Adrenal gland (tissue), 19 donors: ENCODE measurements at places on chromosomes 5 and 9. TPM values are rescaled to one million over a fixed set of nuclear protein-coding genes. Genes with fewer than 3 reads are reported as not detected.

GRCh38 chr5:10984021-10984715 lies 223.1 kb upstream of the DAP start:
- DNase-seq = no peak

DNA sequence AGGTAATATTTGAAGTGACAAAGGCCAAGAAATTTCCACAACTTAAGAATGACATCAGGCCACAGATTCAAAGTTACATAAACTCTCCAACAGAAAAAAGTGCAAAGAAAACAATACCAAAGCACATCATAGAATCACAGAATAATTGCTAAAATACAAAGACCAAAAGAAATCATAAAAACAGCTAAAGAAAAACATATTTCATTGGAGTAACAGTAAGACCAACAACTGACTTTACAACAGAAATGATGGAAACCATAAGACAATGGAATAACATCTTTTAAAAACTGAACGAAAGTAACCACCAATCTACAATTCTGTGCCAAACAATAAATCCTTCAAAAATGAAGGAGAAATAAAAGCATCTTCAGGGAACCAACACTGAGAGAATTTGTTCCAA lies 38.3 kb downstream of the ZDHHC21 start:
- no peak for DNase-seq

- DNase-seq = no peak
Measured at GRCh38 chr9:16413509-16414016, 456.9 kb downstream of the BNC2 start.

DNA sequence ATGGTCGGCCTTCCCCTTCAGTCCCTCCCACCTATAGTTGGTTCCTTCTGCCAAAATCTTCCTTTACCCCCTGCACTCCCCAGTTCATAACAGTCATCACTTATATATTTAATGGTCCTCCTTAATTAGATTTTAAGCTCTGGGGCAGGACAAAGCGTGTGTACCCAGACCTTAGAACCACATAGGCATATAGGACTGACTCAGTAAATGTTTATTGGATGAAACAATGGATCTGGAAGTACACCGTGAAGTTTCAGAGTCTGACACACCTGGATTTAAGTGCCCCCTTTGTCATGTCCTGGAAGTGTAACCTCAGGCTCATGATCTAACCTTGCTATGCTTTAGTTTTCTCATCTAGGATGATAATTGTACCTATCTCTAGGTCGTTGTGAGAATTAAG lies 32.0 kb downstream of the STARD4 start:
- no peak for DNase-seq

DNA sequence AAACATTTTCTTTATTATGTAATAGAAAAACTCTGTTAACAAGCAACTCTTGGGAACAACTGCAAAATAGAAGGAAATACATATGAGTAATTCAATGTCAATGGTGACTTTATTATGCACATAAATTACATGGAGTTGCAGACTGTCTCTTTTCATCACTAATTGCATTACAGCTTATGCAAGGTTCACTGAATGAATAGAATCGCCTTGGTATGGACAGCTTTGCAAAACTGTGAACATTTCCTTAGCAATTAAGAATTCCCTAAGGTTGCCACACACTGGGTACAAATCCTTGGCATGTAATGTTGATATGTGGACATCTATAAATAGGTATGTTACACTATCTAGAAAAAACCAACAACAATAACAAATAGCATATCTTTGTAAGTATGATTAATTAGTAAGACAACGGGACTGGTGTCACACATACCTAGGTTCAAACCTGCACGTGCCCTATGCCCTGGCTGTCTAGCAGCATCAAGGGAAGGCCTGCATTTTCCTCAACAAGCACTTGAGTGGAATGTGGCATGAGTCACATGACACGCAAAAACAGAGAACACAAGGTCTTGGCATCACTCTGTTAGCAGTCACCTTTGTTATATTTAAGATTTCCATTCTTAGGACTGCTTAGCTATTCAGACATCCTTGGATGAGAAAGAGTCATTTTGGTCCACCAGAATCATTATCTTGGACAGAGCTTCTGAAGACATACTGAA lies 263.9 kb downstream of the CTNND2 start:
- DNase-seq = no peak

PCDHB16 gene
- total RNA-seq = 1.2 TPM

NDUFS6 gene
- 37.7 TPM for total RNA-seq

DNA sequence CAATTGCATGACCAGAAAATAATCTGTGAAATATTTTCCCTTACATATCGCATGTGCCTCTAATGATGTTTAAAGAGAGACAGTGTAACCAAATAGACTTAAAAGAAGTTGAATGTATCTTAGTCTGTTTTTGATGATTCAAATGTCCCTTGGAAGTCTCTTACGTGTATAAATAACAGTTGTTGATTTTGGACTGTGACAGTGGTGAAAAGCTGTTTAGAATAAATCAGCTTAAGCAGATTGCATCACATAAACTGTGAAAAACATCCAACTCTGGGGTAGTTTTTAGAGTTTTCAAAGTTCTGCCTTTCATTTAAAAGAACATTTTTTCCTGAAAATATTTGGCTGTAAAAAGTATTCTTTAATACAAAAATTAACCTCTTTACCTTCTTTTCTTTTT lies 301.1 kb downstream of the PRR16 start:
- DNase-seq = no peak

DNA sequence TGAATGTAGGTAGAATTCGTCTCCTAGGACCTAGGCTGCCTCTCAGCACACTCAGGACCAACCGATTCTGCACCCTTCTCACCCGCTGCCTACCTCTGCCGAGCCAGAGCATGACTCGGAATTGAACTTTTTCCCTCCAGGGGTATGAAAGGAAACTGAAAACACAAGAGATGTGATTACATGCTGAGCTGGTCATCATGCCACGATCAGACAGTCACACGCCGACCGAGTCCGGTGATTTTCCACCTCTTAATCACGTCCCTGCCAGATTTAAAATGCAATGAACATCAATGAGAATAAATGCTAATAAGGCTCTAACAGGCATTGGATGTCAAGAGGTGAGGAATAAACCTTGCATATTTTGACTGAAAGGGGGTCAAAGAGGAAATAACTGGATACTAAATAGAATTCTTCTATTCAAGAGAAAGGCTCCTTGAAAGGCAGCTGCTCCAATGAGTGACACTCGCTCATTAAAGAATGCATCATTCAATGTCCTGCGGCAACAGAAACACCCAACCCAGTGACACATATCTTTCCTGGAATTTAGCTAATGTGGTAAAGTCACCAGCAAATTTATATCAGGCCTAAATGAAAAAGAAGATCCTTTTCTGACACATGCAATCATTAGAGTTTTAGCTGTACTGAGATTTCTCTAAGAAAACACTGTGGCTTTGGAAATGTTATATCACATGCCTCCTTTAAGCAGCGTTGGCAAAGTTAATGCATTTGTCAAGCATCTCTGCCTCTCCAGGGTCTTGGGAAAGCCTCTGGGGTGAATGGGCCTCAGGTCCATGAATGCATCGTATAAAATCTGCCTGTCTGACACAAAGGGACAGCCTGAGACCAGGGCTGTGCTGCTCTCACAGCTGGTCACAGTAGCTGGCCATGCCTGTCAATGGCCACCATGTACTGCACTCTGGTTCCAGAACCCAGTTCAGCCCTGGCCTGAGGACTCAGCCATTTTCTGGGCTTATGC lies 128.7 kb downstream of the SPOCK1 start:
- DNase-seq = no peak

- DNase-seq = no peak
Measured at GRCh38 chr9:15972760-15973159, 419.9 kb downstream of the CCDC171 start.
